GOT3 (cell line): ENCODE measurements at places on chromosomes 12 and 14.

- DNase-seq: no peak
These were observed 57.2 kb downstream of the MVK start for GRCh38 chr12:109630815-109631214.

DNA sequence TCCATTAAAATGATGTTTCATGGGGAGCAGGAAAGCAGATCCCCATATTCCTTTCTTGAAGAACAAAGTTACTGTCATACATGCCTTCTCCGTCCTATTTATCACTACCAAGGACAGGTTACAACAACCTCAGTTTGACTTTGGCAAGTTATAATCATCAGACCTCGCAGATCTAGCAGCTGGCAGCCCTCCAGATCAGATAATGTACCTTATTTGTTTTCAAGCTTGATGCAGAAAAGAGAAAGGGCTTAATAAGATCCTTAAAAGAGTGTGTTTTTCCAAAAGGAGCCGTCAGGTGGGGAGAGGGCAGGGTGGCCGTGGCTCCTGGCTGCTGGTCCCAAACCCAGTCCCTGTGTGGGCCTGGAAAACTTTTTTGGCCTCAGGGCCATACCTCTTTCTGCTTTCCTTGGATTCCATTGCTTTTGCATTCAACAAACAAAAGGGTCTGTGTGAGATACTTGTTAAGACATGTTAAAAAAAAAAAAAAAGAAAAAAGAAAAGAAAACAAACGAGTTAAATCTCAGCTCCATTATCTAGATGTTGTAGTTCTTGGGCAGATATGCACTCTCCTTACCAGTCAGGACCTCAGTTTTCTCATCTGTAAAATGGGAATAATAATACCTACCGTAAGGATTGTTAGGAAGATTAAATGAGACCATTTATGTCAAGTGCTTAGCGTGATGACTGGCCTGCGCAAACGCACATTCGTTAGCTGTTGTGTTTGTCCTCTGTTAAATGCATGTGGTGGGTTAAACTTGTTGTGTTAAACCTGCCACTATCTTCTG is 64.6 kb downstream of the B4GALNT3 start:
- no peak for DNase-seq

DNA sequence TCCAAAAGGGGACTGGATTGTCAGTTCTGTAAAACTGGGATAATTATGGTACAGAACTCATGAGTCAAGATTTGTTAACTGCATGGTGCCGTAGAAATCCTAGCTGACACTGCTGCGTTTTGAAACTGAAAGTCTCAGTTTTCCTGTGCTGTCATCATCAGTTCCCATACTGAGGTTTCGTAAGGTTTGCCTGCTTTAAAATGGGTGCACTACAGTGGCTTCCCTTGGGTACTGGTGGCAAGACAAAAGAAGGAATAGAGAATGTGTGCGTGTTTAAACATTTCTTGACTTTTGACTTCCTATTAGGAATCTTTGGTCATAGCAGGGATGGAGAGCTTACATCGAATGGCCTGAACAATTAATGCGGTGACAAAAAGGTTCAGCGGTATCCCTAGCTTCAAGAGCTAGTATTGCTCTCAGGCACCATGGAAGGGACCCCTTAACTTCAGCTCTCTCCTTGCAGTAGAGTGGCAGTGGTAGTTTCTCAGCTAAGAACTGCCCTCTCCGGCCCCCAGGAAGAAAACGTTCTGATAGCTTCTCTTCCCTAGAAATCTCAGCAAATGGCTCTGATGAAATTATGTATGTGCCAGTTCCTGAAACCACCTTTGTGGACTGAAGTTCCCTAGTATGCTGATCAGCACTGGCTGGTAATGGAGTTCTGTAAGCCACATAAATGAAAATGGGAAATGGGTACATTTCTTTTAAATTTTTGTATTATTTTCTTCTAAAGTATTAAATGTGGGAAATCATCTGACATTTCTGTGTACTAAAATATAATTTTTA is 28.9 kb downstream of the ANO6 start:
- DNase-seq: no peak

- no peak for DNase-seq
These were observed 65.1 kb upstream of the GPATCH2L start for GRCh38 chr14:76086636-76087035.

GRCh38 chr14:66752109-66752508 is 244.2 kb downstream of the GPHN start:
- DNase-seq: no peak
